Stimulated activated CD4-positive, alpha-beta T cell treated with anti-CD3 and anti-CD28 coated beads, Interleukin-12 subunit alpha, Interleukin-12 subunit beta, amount 100 ng/mL, for 4 hours (primary cell): ENCODE measurements at places on chromosomes 5 and 9.

DNA sequence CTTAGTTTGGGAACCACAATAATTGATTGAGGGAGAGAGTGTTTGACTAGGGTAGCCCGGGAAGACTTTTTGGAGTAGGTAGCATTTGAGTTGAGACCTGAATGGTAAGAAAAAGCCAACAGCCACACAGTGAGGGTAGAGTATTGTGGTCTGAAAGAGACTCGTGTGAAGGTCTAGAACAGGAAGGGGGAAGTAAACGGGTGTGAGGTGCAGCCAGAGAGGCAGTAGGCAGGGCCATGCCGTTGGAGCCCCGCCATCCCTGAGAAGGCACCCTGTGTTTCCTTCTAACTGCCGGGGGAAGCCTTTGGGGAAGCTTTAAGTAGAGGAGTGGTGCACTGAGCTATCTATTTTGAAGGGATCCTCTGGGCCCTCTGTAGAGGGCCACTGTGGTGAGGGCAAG is 3.5 kb upstream of the F2RL2 start:
- no peak for DNase-seq

DNA sequence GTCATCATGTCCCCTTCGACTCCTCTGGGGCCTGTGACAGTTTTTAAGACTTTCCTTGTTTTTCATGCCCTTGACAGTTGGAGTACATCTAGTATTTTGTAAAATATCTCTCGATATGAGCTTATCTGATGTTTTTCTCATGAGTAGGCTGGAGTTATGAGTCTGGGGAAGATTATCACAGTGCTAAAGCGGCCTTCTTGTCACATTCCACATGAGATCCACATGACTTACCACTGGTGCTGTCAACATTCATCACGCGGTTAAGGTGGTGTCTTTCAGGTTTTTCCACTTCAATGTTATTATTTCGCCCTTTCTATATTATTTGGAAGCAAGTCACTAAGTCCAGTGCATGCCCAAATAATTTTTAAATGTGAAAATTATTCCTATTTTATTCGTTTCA is 17.1 kb upstream of the CAST start:
- no peak for DNase-seq

GRCh38 chr9:110777196-110777875 is 108.7 kb downstream of the MUSK start:
- no peak for DNase-seq

DNA sequence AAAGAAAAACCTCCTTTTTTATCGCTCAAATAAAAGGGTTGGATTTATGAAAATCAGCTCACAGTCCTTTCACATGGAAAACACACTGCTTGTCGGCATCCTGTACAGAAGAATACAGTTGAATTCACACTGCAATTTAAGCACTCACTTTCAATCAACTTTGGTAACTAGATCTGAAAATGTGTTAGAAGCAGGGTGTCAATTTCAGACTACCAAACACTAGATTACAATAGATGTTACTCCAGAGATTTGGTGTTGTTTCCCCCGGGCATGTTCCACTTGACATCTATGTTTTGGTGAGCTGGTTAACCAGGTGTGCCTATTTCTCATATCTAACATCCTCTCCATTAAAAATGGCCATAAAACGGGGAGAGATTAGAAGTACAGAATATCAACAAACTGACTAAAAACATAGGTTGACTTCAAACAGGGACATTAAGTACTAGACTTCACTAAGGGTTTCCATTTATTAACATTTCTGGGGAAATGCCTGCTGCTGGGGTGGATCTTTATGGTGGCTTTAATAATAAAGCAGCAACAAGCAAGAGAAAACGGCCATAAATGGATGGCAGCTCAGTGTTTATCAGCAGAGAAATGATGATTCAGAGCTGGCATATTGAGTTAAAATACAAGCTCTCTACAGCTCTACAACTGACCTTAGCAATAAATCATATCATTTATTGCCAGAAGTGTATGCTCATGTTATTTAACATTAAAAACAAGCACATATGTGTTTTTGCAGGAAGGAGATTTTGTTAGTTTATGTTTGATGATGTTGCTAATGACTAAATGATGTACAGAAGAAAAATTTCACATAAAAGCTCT is 158.8 kb downstream of the SLF1 start:
- no peak for DNase-seq

- no peak for DNase-seq
Observed at GRCh38 chr5:114649878-114650277, 288.0 kb downstream of the KCNN2 start.

DNA sequence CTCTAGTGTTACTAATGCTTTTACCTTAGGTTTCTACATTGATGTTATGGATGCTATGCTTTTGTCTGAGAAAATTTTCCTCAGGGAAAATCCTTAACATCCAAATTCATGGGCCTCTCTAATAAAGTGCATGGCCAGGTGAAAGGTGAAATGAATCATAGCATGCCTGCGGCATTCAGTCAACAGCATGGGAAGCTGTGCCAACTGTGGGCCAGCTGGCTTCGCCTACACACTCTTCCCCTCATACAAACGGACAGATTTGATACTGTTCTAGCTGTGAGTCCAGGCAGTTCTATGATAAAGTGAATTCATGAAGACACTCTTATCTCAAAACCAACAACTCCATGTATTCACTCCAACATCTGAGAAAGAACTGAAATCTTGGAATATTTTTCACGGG is 374.1 kb downstream of the PLK2 start:
- no peak for DNase-seq

DNA sequence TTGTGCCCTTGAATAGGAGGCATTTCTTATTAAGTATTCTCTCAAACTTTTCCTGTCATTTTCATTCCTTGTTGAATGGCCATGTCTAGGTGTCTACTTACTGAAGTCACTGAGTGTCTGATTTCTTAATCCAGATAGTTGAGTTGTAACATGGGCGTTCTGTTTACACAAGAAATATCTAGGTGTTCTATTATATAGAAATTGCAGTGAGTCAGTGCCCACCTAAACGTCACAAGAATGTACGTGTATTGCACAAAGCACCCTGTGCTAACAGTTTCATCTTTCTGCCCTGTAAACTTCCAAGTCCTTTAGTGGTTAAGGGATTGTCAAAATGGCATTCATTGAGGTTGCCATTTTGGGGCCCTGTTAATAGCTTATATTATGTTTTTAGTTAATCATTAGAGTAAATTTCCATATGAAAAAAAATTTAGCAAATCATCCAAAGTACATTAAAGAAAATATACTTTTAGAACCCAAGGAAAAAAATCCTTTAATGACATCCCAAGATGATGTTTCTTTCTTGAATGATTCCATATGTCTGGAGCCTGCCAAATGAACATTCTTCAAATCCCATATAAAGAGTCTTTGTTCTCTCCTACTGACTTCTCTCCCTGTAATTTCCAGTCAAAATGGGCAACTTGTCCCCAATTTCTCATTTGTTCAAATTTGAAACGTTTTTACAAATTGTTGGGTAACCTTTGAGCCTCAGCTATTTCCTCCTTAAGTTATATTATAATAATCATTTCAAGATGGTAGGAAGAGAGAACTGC is 114.2 kb downstream of the GOLPH3 start:
- no peak for DNase-seq

DNA sequence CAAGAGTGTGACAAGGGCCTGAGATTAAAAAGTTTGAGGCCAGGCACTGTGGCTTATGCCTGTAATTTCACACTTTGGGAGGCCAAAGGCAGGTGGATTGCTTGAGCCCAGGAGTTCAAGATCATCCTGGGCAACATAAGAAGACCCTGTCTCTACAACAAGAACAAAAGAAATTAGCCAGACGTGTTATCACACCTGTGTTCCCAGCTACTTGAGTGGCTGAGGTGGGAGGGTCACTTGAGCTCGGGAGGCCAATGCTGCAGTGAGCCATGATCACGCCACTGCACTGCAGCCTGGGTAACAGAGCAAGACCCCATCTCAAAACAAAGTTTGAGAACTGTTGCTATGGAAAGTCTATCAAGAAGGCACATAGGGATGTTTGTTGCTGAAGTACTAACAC is 25.0 kb downstream of the EXOSC2 start:
- DNase-seq, result no peak

DNA sequence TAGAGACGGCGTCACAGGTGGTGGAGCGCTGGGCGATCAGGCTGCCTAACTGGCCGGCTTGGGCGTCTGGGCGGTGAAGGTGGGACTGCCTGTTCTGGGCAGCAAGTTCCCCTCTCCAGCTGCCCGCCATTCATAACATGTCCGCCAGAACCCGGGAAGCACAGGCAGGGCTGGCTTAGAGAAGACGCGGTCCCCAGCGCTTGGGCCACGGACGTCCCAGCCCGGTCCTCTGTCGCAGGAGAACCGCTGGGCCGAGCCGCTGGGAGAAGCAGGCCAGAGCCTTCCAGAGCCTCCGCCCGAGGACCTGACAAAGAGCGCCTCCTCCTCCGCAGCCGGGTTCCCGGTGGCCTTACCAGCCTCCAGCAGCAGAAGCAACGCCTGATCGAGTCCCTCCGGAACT is 15.2 kb upstream of the HAND1 start:
- no peak for DNase-seq

GRCh38 chr9:123863164-123863855 is 66.6 kb downstream of the DENND1A start:
- DNase-seq, result no peak

DNA sequence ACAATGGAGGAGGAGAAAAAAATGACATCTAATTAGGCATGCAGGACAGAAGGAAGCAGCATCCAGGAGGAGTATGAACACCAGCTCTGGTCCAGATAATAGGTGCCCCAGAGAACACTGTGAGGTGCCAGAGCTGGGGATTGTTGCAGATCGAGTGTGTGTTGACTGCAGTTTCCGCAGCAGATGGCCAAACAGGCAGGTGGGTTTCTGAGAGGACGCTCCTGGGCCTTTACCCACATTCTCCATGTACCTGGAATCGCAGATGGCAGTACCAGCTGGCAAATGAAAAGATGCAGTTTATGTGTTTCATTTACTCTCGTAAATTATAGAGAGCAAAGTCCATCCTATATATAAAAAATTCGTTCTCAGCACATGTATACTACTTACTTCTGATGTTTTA is 182.2 kb upstream of the ISL1 start:
- no peak for DNase-seq

DNA sequence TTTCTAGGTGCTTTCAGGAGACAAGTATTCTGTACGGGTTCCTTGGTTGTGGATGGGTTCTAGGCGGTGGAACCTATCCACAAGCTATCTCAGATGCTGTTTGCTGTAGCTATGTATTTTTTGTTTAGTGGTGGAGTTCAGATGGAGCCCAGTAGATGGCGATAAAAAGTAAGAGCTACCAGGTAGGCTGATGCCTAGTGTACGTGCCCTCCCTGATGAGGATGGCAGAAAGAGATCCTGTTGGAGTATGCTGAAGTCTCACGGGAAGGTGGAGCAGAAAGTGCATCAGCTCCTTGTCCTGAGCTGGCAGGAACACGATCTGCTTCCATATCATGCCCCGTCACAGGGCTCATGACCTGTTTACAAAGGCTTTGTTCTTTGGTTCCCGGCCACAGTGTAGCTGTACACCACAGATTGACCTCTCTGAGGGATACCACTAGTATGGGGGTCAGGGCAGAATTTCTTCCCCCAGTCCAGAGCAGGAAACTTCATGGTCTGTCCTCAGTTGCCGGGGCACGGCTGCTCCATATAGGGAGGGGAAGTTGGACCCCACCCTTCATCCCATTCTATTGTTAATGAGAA is 12.6 kb upstream of the UGT3A2 start:
- no peak for DNase-seq

DNA sequence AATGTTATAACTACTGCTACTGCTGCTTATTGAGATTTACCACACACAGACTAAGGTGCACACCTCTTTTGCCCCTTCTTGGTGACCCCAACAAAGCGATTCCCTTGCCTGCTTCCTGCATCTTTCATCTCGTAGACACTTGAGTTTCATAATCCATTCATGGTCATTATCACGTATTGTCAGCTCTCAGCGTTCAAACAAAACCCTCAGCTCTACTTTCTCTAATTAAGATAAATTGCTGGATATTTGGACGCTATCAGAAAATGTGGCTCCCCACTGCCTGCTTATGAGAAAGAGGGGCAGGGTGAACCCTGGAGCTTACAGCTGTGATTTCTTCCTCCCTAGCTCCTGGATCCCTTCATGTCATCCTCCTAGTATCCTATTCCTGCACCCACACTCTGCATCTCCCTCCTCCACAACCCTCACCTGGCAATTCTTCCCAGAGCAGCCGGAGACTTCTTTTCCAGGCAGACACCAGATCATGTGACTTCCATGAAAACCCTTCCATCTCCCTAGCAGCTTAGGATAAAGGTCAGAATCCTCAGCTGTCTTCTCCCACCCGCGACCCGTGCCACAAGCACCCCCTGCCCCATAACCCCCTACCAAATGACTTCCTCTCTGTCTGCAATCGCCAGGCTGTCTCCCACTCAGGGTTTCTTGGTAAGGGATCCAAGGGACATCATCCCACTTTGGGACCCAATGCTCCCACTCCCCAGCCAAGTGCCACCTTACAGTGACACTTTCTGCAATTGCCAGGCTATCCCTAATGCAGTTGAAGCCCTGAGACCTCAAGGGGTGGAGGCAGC is 146.5 kb downstream of the NSG2 start:
- DNase-seq, result no peak

- DNase-seq, result no peak
Observed at GRCh38 chr9:95024097-95024671, 293.3 kb downstream of the FANCC start.

GRCh38 chr5:142048272-142048671 is 35.4 kb upstream of the GNPDA1 start:
- DNase-seq, result no peak

GRCh38 chr9:137478962-137479861 is 20.1 kb upstream of the NSMF start:
- DNase-seq, result no peak

- DNase-seq, result no peak
Observed at GRCh38 chr9:87722393-87723088, 3.4 kb upstream of the CTSL start.

- DNase-seq, result peak; percentile 28
Observed at GRCh38 chr9:97954550-97954989, 16.6 kb upstream of the HEMGN start.

DNA sequence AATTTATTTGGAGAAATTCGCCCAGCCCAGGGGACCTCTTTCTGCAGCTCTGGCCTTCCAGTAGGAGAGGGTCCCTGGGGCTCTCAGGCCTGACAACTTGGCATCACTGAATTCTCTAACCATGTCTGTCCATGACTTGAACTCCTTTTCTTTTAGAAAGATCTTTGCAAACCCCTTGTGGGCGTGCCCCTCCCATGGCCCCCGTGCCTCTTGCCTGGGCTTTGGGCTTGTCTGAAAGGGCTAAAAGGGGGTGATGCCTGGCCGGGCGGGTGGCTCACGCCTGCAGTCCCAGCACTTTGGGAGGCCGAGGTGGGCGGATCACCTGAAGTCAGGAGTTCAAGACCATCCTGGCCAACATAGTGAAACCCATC is 3.2 kb upstream of the SQSTM1 start:
- no peak for DNase-seq
